ENCODE measurements at places on chromosomes 12 and 14.

GRCh38 chr14:81991998-81992397 is 458.3 kb upstream of the SEL1L start:
- DNase-seq, result no peak

DNA sequence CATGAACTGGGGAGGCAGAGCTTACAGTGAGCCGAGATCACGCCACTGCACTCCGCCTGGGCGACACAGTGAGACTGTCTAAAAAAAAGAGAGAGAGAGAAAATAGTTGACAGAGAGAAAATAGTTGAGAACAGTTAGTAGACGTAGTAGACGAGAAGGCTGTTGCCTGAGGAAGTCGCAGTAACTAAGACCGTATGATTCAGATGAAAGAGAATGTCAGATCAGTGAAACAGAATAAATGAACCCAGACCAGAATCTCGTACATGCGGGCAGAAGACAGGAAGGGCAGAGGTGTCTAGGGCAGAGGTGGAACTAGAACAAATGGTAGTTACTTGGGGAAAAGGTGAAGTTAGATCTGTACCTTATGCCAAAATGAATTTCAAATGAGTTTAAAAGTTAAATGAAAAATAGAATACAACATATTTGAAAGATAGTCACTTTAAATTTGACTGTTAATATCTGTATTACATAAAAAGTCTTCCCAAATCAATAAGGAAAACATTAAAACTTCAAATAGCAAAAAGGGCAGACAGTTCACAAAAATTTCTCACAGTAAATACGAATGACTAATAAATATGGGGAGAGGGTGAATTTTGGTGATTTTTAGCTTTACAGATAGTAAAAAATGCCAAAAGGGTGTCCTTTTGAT is 17.7 kb downstream of the MDM2 start:
- no peak for DNase-seq

DNA sequence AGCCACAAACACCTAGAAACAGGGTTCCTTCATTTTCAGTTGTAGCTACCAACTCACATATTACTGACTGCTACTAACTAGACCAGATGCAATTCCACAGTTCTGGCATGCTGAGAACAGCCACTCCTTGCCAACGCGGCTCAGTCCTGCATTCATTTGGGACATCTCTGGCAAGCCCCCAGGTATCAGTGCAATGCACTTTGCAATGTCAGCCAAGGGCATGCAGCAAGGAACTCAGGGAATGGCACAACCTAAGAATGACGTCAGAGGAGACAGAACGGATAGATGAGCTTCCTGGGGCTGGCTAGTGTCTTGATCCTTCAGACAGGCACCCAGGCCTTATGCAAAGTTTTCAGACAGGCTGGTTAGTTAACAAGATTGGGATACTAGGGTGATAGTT is 29.6 kb downstream of the MAP3K9 start:
- no peak for DNase-seq

DNA sequence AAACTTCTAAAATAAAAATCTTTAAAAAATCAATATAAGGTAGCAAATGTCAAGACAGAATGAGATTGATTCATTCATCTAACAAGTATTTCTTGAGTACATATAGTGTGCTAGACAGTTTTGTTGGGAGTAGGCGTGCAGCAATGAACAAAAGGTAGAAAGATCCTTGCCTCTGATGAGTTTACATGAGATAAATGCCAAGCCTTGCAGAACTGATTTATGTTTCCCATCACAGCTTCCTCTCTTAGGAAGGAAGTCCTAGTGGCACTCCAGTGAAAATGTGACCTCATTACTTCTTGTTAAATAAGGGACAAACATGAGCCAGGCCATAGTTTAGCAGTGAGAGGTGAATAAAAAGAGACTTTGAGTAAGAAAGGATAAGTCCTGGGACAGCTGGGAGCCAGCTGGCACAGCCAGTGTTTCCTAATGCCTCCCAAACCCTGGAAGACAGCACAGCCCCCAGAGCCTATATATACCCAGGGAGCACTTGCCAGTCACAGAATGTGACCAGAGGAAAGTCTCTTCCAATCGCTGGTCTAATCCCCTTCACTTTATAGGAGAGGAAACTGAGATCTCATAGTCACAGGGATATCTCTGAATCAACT is 4.7 kb upstream of the COCH start:
- DNase-seq, result no peak

- DNase-seq, result no peak
Measured at GRCh38 chr12:37565112-37565511, 751.5 kb upstream of the ALG10B start.

GRCh38 chr12:26298785-26299621 is 103.6 kb downstream of the SSPN start:
- no peak for DNase-seq

DNA sequence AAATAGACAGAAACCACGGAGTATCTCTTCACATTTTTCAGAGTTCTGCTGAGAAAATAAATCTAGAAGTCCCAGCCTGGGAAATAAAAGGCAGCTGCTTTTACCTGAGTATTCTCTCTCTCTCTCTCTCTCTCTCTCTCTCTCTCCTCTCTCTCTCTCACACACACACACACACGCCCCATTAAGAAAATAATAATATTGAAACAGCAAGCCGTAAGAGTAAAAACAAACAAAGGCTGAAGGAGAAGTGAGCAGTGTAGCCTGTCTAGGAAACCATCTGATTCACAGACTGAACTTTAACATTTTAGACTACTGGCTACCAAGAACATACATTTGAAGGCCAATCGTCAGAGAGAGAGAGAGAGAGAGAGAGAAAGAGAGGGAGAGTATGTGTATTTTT is 8.4 kb downstream of the PTHLH start:
- DNase-seq, result no peak

DNA sequence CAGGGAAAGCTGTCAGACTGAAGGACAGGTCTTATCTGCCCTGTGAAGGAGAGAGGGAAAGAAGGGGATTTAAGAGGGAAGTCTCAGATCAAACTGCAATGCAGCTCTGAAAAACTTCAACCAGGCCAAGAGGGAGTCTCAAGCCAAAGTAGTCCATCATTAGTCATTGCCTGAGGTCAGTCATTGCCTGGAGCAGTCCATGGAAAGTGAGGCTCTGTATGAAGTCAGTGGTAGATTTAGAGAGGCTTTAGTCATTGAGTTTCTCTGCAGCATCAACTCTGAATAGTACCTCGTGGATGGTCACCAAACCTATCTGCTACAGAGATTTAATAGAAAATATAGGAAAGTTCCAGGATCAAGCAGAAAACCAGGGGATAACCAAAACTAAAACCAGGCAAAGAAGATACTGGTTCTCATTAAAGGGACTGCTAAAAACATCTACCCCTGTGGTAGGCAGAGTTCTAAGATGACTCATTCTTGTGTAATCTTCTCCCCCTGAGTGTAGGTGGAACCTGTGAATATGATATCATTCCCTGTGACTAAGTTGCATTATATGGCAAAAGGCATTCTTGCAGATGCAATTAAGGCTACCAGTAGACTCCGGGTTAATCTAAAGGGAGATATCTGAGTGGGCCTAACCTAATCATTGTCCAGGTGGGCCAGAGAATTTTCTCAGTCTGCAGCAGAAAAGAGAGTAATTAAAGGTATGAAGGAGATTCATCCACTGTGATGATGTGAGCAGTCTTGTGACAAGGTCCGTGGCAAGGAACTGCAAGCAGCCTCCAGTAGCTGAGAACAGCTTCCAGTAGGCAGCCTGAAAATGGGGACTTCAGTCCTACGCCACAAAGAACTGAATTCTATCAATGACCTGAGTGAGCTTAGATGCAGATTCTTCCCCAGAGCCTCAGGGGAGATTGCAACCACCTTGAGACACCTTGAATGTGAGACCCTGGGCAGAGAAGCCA is 123.1 kb downstream of the GALC start:
- DNase-seq, result no peak

GRCh38 chr12:120361506-120362208 is 7.3 kb downstream of the MSI1 start:
- DNase-seq, result peak; percentile 79

DNA sequence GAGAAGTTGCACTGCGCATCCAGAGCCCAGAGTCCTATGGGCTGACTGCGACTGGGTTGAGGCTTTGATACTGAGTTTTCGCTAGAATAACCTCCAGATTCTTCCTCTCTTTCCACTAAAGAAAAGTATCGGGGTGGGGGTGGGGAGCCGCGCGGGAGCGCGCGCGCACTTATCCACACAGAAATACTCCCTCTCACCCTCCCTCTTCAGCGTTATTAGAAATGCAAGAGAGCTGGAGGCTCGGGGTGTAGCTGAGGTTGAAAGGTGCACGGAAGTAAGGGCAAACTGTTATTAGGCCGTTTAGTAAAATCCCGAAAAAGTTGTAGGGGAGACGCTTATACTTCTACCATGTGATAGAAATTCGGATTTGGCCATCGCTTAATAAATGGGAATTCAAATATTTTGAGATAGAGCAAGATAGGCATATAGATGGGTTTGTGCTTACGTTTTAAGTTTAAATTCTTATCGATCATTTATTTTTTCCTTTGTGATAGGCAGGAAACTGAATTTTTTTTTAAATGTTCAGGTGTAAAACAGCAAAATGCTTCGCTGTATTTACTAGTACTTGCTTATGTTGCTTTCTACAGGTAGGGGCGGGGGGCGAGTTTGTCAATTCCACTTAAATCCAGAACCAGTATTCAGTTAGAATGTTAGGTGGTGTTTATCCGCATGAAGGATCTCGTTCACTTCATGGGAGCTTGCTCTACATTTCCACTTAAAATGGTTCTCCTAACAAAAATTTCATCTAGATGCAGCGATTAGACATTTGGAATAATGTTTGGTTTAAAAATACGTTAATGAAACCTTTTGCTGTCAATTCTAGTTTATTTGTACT is 1.1 kb downstream of the ARHGAP5 start:
- DNase-seq, result peak; percentile 18

DNA sequence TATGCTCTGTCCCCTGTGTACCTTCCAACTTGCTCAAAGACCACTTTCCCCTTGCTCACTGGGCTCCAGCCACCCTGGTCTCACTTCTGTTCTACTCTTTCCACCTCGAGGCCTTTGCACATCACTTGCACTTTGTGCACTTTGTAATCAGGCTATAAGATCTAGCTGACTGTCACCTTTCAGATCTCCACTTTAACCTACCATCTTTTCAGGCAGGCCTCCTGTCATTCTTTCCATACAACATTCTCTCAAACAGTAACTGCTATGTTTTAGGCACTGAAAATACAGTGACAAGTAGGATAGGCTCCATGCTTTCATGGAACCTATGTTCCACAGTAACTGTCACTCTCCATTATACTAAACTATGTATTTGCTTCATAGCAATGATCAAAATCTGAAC is 14.0 kb downstream of the CPM start:
- DNase-seq, result no peak

- DNase-seq, result no peak
Measured at GRCh38 chr12:126608607-126609175, 1543.5 kb downstream of the AACS start.

GRCh38 chr12:120962532-120963020 is 15.8 kb upstream of the HNF1A start:
- DNase-seq, result no peak

GRCh38 chr12:51341251-51342007 is 5.0 kb downstream of the CELA1 start:
- peak; percentile 45 for DNase-seq

- DNase-seq, result no peak
Measured at GRCh38 chr14:68779761-68780323, 13.0 kb downstream of the ZFP36L1 start.

GRCh38 chr14:81400202-81400678 is at the start of gene STON2:
Gene STON2 (minus strand): TSS chr14:81400324. CDS start chr14:81398382, 1,942 bp downstream.
- no peak for DNase-seq

GRCh38 chr12:121620333-121620891 is 5.9 kb upstream of the ORAI1 start:
- DNase-seq, result no peak

GRCh38 chr12:75455839-75456238 is 24.7 kb upstream of the GLIPR1 start:
- DNase-seq, result no peak

DNA sequence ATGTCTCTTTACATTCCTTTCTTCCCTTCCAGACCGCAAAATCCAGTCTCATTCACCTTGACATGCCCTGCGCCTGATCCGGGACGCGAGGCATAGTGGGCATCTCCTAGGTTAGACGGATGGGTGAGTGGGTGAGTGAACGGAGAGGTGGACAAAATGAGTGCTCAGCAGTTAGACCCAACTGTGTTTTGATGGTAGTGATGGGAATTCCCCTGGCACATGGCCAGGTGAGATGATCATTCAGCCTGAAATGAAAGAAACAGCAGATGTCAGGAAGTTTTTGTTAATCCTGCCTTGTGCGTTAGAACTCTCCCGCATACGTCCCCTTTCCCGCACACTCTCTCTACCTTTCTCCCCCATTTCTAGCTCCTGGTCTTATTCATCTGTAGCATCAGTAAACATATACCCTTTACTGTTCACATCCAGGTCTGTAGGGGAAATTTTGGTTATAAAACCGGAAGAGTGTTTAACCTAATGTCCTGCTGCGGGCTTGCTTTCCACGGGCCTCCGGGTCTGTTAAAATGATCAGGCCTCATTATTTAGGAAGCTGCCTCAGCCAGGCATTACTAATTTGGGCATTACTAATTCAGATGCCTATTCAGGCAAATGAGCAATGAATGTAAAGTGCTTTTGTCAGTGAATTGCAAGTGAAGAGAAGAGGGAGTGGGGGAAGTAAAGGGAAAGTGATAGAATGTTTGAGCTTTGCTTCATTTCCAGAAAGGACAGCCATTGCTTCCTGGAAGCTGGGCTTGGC is 172.8 kb downstream of the ETV6 start:
- DNase-seq, result no peak

GRCh38 chr12:7060353-7060954 is at the start of gene C1S:
Gene C1S (plus strand): TSS chr12:7060718. CDS start chr12:7061913, 1,195 bp downstream.
- DNase-seq, result no peak

GRCh38 chr12:32612658-32613614 is 66.2 kb upstream of the DNM1L start:
- no peak for DNase-seq

DNA sequence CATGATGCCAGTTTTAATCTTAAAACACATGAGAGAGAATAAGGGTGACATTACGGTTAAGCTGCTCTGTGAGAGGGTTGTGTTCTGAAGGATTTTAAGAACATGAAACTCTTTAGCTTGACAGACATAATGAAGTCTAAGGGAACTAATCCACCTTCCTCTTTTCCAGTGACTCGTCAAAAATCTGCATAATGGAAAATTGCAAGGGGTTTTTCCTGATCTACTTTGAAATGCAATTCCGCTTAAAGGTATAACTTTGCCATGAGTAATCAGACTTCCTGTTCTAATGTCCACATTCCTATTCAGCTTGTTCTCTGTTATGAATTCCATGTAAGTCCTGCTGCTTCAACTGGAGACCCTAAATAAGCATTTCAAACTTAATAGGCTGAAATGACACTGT is at the start of gene ZNF705A:
Gene ZNF705A, plus strand, starts transcription at position 171 of the 400 bp plus-strand sequence. CDS start 15,611 bp downstream, outside the sequence.
- DNase-seq, result no peak

GRCh38 chr12:115051378-115051777 is 367.4 kb upstream of the TBX3 start:
- no peak for DNase-seq

Data from NCI-H1417 treated with DMSO at 0.1 percent for 48 hours (cell line).